Stimulated activated CD4-positive, alpha-beta T cell treated with anti-CD3 and anti-CD28 coated beads, Interleukin-4, amount 100 ng/mL, for 48 hours (primary cell): ENCODE measurements at places on chromosomes 4 and X.

GRCh38 chrX:154046031-154046781 is 26.5 kb upstream of the IRAK1 start:
- no peak for DNase-seq

- DNase-seq = no peak
Observed at GRCh38 chr4:119678761-119679160, 50.2 kb upstream of the PDE5A start.

DNA sequence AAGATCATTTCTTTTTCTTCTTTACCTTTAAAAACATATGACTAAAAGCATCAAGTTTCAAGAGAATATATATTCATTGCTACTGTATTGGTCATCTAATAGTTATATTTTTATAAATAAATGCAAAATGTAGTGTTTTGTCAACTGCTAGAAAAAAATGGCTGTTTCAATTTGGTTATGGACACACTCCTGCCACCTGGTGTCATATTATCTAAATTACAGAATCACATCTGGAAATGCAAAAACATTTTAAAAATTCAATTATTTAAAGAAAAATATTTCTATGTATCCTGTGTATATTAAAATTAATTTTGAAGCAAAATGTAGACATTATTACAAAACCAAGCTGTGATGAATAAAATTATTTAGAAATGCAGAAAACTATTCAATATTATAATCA is 329.4 kb upstream of the PCDH18 start:
- DNase-seq = no peak

DNA sequence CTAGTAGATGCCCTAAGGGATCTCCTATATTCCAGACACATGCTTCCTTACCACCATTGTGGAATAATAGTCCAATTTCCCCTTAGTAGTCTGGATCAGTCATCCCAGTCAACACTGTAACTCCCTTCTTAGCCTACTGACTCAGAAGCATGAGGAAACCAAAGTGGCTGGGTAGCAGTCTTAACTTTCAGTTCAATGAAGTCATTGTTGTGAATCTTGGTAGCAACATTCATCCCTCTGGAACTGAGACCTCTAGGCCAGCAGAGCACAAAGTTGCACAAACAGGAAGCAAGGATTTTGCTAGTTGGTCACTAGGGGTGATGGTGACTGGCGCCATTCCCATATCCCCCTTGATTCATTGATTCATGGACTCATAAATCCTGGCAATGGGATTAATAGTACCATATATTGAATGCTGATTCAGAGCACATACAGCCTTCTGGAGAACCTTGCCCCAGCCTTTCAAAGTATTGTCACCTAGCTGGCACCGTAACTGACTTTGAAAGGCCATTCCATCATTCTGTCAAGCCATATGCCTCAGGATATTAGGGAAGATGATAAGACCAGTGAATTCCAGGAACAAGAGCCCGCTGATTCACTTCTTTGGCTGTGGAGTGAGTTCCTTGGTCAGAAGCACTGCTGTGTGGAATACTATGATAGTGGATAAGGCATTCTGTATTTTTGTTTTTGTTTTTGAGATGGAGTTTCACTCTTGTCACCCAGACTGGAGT is 19.7 kb upstream of the GPAT3 start:
- no peak for DNase-seq
